ENCODE measurements at places on chromosomes 12 and 14.

- no peak for DNase-seq
Observed at GRCh38 chr12:111068290-111068689, 147.9 kb upstream of the MYL2 start.

GRCh38 chr12:93115646-93116045 lies 186.6 kb upstream of the EEA1 start:
- DNase-seq, result no peak

- no peak for DNase-seq
Observed at GRCh38 chr12:71085575-71085974, 72.2 kb downstream of the TSPAN8 start.

- no peak for DNase-seq
Observed at GRCh38 chr14:92959189-92959531, 36.2 kb downstream of the CHGA start.

GRCh38 chr14:105461903-105462302 lies 12.7 kb upstream of the CRIP2 start:
- no peak for DNase-seq

DNA sequence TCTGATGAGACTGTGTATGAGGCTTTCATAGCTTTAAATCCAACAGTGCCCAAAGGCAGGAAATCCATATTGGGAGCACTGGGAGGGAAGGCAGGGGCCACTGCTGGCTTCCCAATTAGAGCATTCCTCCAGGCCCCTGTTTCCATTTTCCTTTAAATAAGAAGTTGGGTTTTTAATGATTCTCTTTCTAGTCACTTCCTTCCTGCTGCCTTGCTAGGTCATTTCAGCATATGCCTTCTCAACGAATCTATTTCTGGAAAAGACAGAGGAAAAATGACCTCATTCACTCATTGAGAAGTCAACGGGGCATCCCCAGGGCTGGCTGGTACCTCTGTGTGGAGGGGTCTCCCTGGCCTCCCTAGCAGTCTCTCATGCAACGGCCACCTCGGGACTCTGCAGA lies 43.5 kb downstream of the IGF1 start:
- DNase-seq, result no peak

DNA sequence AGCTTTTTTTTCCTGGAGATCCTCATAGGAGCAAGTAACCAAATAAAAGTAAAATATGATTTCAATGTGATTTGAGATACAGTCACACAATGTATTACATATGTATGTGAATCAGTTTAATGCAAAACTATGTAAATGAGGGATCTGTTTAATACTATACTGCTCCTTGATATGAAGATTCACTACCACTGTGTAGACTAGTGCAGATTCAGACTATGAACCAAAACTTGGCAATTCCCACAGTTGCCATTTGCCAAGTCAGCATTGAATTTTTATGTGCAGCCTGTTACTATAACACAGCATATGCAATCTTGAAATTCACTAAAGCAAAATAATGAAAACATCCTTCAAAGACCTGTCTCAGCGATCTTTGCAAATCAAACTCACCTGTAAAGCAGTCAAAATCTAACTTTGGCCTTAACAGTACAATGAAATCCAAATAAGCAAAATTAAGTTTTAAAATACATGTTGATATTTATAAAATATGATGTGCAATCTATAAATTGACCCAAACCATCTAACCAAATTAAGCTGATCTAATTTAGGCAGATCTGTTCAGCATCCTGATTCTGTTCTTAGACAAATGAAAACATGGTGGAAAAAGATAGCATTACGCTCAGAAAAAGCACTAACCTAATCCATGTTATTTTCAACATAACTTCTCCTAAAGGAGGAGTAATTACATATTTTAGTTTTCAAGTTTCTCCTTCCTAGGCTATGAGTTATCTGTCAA lies 25.5 kb upstream of the LMNTD1 start:
- DNase-seq, result no peak

DNA sequence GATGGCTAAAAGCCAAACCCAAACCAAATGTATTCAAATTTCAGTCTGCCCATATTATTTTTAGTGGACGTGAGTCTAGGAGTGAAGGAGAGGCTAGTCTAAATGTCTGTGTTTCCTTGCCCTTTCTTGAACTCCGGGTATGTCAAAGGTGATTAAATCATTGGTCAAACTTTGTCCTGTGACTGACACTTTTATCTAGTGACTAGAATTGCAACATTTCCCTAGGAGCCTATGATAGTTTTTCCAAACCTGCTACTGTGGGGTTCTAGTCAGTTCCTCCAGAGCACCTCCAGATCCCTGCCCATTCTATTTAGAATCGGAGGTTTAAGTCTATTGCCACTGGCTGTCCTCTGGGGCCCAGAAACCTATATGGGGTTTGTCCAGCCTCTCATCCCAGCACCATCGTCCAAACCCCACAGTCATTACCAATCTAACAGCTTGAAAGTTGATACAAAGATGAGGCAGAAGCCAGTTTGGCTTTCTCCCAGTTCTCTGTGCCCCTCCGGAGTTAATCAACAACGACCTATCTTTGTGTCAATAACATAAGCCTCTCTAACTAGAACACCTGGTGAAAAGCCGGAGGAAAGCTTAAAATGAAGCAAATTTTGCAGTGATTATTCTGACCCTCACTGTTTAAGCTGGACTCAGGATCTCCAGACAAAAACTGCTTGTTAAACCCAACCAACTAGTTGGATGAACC lies 306.7 kb downstream of the ZFP36L1 start:
- DNase-seq, result no peak

DNA sequence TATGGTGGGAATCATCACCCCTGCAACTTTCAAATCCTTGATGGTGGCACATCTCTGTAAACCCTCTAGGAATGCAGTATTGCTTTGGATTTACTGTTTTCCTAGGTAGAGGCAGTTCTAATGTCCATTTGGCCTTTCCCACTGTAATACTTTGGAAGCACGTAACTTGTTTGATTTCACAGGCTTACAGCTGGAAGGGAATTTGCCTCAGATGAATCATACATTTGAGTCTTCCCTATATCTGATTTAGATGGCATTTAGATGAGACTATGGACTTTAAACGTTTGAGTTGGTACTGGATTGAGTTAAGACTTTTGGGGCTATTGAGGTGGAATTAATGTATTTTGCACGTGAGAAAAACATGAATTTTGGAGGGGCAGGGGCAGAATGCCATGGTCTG lies 35.9 kb downstream of the DAAM1 start:
- DNase-seq, result no peak

- DNase-seq, result no peak
Observed at GRCh38 chr12:127717278-127717677, 549.7 kb upstream of the TMEM132C start.

- no peak for DNase-seq
Observed at GRCh38 chr12:93868771-93869170, 191.6 kb downstream of the CRADD start.

DNA sequence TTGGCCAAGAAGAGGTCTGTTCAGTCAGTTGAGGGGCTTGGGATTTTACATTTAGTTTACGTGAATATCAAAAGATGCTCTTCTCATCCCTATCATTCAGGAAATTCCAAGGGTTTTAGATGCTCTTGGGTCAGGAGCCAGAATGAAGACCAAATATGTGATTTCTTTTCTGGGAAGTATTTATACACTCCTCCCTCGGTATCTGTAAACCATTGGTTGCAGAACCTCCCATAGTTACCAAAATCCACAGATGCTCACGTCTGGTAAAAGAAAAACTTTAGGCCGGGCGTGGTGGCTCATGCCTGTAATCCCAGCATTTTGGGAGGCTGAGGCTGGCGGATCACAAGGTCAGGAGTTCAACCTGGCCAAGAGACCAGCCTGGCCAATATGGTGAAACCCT lies 75.9 kb downstream of the TNFAIP2 start:
- DNase-seq, result no peak

DNA sequence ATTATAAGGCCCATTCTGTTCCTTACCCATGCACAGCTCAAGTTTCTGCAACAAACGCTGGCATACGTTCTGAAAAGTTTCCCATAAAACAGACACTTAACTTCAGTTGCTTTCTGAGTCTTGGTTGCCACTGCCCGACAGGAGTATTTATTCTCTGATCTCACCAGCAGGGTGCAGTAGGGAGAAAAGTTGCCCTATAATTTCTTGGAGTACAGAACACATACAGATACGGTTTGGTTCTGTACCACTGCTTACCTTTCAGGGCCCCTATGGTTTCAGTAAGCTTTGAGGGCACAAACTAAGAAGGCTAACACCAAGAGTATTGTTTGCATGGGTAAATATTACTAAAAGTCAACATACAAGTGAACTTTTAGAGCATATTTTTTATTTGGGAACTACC lies 77.9 kb downstream of the SPATA7 start:
- peak; percentile 39 for DNase-seq

GRCh38 chr12:57475271-57476161 lies 4.2 kb downstream of the ARHGAP9 start:
- DNase-seq, result peak; percentile 50

DNA sequence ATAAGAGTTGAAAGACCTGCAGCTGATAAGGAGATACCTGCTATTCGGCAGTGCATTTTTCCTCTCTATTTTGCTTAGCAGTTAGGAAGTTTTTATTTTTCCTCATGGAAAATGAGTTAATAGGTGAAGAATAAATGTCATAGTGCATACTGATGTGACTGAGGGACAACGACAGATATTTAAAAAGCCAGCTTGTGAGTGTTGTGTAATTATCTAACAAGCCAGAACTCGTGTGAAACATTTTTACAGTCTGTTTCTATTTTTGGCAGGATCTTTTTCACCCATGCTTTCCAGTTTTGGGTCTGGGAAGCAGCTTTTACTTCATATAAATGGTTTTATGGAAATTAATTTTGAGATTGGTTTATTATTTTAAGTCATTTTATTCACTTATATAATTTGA lies 2.9 kb downstream of the FBXO34 start:
- no peak for DNase-seq

- no peak for DNase-seq
Observed at GRCh38 chr12:79482323-79482722, 208.4 kb downstream of the PAWR start.

DNA sequence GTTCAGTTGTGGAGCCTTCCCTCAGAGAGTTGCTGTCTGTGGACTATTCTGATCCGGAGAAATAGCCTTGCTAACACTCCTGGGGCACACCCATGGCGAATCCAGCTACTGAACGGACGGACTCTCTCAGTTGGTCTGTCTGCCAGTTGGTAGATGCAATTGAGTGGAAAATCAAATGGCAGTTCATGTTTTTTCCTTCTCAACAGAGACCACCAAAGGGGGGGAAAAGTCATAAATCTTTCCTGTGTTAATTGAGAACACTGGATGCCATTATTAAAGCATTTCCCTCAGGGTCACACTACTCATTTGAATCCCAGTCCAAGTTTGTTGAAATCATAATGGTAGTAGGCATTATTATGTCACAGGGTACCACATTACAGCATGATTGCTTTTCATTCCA lies 354.3 kb upstream of the FAR2 start:
- no peak for DNase-seq

DNA sequence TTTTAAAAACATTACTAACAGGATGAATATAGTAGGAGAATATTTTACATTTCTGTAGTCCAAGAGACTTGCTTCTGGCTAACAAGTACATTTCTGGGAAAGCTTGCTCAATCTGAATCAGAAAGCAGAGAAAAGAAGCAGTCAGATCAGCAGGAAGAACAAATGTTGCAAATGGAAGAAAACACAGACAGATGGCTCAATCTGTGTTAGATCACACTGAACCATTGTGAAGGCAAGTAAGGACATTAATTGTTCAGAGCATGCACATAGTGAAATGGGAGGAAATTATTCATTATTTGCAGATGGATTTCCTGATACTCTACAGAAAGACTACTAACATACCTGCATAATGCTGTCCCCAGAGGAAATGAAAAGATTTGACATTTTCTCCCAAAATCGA lies 65.2 kb upstream of the CNOT2 start:
- no peak for DNase-seq

DNA sequence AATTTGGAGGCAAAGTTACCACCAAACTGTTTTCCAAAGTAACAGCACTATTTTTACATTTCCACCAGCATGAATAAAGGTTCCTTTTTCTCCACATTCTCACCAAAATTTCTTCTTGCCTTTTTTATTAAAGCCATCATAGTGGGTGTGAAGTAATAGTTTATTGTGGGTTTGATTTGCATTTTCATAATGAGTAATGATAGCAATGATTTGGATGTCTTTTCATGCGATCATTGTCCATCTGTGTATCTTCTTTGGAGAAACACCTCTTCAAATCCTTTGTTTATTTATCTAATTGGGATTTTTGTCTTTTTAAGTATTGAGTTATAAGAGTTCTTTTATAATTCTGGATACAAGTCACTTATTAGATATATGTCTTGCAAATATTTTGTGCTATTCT lies 172.7 kb downstream of the CNTN1 start:
- no peak for DNase-seq

- DNase-seq, result no peak
Observed at GRCh38 chr12:3203713-3204112, 126.5 kb downstream of the TSPAN9 start.

GRCh38 chr12:76206677-76207072 lies 122.2 kb upstream of the NAP1L1 start:
- no peak for DNase-seq

- DNase-seq, result no peak
Observed at GRCh38 chr12:106288101-106288493, 14.4 kb upstream of the TCP11L2 start.

DNA sequence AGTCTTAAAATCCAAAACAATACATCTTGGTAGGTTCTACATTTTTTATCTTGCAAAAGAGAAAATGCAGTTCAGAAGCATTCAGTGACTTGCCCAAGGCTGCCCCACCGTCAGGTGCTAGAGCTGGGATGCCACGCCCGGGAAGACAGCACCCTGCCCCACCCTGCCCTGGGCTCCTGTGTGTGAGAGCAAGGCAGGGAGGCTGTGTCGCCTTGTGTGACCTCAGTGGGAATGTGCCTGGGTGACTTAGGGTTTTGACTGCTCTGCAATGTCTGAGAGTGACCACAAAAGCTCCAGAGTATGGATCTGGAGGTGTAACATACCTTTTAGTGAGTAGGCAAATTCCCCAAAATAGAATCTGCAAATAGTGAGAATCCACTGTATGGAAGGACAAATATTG lies 60.0 kb downstream of the AACS start:
- DNase-seq, result no peak

DNA sequence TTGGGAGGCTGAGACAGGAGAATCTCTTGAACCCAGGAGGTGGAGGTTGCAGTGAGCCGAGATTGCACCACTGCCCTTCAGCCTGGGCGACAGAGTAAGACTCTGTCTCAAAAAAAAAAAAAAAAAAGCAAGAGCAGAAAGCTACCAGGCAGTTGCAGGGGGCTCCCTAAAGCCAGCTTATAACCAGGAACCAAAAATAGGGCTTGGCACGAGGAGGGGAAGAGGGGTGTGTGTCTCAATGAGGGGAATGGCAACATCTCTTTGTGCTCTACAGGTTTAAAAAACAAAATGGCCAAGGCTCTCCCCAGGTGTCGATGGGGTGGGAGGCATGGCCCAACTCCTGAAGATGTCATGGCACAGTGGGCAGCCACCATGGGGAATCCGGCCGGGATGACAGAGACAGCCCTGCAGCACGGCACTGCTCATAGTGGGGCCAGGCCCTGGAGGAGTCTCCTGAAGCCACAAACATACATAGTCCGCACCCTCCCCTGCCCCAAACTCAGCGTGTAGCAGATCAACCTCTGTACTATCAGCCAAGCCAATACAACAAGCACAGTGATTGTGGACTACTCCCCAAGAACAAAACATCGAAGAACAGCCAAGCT lies 16.0 kb upstream of the EIF5 start:
- no peak for DNase-seq

- DNase-seq, result no peak
Observed at GRCh38 chr12:119145367-119145766, 33.4 kb upstream of the HSPB8 start.

Measured in ACHN (cell line).